ENCODE measurements at places on chromosomes 13 and 19.

- DNase-seq, result no peak
Observed at GRCh38 chr13:24183741-24184182, 23.2 kb downstream of the SPATA13 start.

DNA sequence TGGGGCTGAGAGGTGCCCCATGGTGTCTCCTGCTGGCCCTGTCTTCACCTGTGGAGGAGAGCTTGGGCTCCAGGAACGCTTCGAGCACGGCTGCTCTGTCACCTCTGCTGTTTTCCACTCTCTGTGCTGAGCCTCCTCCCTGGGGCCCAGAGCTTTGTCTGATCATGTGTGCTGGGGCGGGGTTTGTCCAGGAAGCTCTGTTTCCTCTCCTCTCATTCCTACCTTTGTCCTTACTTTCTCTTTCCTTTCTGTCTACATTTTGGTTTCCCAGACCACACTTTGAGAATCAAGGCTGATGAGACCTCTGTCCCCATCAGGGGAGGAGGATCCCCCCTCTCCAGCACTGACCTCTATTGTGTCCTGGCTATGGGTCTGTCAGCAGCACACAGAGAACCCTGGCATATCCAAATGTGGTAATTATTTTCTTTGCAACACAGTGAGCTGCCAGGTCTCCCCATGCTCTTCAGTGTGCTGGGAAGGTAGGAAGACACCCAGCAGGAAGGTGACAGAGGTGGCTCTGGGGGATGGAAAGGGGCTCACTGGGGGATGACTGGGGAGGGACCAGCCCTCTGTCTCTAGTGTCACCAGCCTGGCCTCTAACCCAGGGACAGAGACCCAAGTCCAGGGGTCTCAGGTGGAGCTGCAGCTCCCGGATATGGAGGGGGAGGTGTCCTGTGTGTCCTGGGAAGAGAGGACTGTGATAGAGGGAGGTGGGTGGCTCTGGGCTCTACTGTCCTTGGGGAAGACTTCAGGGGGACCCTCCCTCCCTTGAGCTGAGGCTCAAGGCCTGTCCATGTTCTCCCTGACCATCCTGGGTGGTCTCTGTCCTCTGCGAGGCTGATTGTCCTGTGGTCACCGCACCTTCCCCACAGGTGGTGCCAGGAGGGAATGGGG, at the start of gene CEACAM1:
Gene CEACAM1 (minus strand): TSS at position 128 of the 894 bp plus-strand sequence. CDS start 107 bp downstream, at position 21.
- peak; percentile 25 for DNase-seq

DNA sequence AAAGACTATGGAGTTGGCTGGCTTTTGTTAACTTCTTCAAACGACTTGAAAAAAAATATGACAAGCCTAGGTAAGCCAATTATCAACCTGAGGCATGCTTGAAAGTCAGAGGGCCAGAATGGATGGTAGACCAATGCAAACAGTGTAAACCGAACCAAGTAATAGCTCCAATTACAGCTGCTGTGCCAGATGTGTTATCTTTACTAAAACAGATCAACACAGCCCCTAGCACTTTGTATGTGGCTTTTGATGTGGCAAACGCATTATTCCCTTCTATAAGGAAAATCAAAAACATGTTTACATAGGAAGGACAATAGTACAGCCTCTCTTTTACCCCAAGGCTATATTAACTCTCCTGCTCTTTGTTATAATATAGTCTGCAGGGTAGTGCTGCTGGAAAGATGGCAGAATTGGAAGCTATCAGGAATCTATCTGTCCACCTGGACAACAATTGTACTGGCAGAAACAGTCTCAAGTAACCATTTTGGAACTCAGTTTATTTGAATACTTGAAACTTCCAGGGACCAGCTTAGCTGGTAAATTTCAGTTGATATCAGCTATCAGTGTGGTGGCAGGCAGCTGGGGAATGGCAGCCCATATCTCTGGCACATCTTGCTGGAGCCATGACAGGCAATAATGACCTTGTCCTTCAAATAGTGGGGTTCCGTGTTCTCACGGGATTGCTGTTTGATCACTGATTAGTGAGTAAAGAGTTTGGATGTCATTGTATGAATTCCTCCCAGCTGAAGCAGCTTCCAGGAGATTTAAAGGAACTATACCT, 144.4 kb upstream of the WASF3 start:
- no peak for DNase-seq

DNA sequence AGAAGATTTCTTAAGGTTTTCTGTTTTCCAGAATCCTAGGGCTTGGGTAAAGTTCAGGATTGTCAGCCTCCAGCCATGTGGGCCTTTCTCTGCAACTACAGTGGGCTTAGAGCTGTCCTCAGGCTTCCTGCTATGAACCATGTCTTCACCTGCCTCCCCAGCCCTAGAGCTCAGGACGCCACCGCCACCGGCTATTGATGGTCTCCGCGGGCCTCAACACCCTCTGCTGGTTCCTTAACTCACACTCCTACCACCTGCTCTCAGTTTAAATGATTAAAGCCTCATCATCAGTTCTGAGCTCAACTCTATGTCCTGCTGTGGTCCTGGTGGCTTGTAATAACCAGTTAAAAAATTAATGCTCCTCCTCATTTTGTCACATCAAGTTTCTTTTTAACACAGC, 221.0 kb downstream of the EFNB2 start:
- no peak for DNase-seq

DNA sequence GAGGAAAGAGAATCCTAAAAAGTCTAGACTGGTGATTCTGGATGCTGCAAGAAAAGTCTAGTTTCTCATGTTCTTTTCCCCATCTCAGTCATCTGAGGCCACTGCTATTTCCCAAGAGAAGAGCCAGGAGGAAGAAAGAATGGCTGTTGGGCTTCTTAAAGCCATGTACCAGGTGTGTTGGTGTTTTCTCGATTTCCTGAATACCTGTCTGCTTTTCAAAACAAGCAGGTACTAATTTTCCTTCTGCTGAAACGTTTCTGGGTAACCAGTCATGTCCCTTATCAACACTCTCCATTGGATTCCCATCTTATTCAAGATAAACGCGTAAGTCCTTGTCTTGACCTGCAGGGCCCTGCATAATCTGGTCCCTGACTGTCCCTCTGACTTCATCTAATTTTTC, 1.1 kb downstream of the ZNF570 start:
- DNase-seq, result no peak

- no peak for DNase-seq
Observed at GRCh38 chr13:75372517-75372916, 109.5 kb downstream of the TBC1D4 start.

- DNase-seq, result no peak
Observed at GRCh38 chr13:25660996-25661395, 289.2 kb downstream of the ATP8A2 start.

DNA sequence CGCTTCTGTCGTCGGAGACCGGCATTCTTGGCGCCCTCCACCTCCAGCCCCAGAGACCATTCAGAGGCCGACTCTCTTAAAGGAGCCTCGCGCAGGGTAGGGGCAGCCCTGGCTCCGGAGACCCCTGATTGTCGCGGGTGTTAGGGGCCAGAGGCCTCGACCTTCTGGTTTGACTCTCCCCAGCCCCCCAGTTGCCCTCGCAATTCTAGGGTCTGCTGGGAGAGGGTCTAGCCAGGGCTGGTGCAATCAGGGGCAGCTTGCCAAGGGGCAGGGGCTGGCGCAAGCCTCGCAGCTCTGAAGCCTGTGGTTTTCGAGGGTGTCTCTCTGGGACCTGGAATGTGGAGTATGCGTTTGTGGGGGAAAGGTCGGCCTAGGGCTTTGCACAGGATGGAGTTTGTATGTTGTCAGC, 1.6 kb upstream of the SLC7A10 start:
- no peak for DNase-seq

- DNase-seq, result no peak
Observed at GRCh38 chr19:39701291-39701690, 3.0 kb upstream of the LGALS14 start.

- no peak for DNase-seq
Observed at GRCh38 chr13:23626700-23627099, 56.5 kb downstream of the TNFRSF19 start.

DNA sequence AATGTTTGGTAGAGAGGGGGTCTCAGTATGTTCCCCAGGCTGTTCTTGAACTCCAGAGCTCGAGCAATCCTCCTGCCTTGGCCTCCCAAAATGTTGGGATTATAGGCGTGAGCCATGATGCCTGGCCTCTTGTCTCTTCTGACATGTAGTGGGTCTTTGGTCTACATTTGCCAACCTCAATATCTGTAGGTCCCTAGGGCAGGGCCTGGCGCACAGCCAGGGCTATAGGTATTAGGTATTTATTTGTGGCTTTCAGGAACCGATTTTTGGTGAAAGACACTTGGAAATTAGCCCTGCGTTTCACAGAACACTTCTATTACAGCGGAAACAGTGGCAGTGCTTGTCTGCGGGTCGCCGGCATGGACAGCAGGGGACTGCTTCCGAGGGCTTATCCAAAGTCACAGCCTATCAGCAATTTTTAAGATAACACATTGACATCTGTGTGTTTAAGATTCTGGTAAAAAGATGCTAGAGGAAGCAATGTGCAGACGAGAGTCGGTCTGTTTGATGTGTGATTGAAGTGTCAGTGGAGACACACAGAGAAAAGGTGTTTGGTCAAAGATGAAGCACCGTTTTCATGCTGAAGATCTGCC, 14.5 kb downstream of the ZNF536 start:
- no peak for DNase-seq

DNA sequence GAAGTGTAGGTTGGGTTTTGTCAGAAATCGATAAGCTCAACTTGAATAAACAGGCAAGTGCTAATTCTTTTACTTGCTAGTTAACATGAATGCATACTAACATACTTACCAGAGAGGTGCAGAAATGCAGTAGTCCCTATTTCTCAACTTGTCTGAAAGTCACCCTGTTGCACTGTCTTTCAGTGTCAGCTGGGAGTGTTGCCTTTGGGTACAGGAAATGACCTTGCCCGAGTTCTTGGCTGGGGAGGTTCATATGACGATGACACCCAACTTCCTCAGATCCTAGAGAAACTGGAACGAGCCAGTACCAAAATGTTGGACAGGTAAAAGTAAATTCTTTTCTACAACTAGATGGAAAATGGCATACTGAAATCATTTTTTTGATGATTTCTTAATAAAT, 103.5 kb upstream of the AKAP11 start:
- DNase-seq, result no peak

DNA sequence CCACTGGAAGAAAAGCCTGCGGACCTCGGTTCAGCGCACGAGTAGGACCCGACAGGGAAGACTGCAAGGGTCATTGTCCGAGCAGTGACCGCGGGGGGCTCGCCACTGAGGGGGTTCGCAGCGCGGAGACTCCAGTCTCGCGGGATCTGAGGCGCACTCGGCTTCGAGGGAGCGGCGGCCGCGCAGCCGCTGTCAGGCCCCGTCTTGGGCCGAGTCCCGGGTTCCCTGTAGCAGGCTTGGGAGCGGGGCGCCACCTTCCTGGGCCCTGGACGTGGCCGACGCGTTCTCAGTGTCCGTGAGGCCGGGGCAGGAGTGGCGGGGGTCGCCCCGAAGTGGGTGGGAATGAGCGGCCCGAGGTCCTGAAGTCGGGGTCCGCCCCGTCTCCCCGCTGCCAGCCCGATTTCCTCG, 474 bp upstream of the FAM174C start:
- no peak for DNase-seq

DNA sequence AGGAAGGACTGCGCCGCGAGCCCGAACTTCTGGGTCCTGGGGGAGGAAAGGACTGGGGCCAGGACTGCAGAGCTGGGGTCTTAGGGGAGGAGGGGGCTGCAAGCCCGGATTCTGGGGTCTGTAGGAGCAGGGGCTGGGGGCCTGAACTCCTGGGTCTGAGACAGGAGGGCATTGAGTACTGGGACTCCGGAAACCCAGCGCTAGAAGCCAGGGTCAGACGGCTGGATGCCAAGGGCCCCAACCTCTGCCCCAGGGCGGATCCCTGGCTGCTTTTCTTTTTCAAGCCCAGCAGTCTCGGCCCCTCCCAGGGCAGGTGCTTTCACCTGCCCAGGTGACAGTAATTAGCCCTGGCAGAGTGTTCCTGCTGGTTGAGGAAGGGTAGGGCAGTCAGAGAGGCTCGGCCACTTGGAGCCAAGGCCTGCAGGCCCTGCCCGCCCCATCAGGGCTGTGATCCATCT, 2.3 kb downstream of the MYH14 start:
- no peak for DNase-seq

- no peak for DNase-seq
Observed at GRCh38 chr13:52830946-52831345, 17.5 kb downstream of the PCDH8 start.

DNA sequence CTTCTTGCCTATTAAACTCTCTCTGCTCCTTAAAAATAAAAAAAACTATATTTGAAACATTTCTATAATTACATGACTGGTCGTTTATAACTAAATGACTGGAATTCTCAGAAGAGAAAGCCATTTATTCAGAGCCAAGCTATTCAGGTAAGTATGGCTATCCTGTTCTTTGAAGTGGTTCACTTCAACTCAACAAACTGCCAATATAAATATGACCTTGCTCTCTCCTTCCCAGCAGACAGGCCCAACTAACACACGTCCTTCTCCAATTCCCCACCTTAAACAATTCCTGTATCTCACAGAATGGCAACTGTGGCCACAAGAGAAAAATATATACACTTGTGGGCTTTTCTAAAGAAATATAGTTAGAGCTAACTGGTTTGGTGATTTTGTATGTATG, 153.9 kb downstream of the MIPEP start:
- no peak for DNase-seq

GRCh38 chr13:41232578-41233480, 30.5 kb downstream of the MTRF1 start:
- DNase-seq, result no peak

- no peak for DNase-seq
Observed at GRCh38 chr19:1355568-1356507, 27.9 kb upstream of the NDUFS7 start.

DNA sequence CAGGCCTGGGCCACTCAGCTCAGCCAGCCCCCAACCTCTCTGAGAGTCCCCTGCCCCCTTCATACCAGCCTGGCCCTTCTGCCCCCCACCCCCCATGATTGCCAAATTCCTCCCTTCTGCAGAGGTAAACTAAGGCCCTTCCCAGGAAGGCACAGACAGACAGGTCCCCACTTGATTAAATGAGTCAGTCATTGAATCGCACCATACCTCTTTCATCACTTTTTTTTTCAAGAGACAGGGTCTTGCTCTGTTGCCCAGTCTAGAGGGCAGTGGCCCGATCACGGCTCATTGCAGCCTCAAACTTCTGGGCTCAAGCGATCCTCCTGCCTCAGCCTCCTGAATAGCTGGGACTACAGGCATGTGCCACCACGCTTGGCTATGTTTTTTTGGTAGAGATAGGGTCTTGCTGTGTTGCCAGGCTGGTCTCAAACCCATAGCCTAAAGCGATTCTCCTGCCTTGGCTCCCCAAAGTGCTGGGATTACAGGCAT, 6.0 kb downstream of the PODNL1 start:
- no peak for DNase-seq

GRCh38 chr19:5621311-5621944, 1.1 kb downstream of the SAFB2 start:
- DNase-seq, result no peak

- DNase-seq, result no peak
Observed at GRCh38 chr13:31444266-31444856, 244.6 kb downstream of the B3GLCT start.

- no peak for DNase-seq
Observed at GRCh38 chr13:66343224-66343828, 886.8 kb downstream of the PCDH9 start.
